ENCODE measurements at places on chromosomes 7 and 10.

GRCh38 chr10:109773288-109774120 is 149.8 kb downstream of the XPNPEP1 start:
- peak; percentile 13 for DNase-seq

DNA sequence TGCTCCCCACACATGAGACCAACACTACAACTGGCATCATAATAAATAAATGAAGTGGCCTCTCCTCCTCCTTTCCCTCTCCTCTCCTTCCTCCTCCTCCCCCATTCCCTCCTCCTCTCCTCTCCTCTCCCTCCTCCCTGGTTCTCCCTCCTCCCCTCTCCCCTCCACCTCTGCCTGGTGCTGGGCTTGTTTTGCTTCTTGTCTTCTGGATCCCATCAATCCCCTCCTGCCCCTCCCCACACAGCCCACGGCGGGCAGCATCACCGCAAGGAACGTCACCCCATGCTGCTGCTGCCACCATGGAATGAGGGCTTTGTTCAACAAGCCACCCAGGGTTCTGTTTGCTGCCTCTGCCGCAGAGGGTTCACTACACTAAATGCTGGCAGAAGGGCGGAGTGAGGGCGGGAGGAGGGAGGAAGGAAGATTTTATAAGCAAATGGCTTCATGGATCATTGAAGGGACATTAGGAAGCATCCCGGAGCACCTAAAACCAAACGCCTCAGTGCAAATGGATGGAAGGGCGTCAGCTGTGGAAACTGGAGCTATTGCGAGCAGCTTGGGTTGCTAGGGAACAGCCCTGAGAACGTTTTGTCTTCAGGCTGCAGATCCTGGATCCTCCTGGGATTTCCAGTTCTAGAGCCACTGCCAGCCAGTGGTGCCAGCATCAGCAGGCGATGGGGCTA is 379.7 kb upstream of the ZMIZ1 start:
- DNase-seq: peak; percentile 21

DNA sequence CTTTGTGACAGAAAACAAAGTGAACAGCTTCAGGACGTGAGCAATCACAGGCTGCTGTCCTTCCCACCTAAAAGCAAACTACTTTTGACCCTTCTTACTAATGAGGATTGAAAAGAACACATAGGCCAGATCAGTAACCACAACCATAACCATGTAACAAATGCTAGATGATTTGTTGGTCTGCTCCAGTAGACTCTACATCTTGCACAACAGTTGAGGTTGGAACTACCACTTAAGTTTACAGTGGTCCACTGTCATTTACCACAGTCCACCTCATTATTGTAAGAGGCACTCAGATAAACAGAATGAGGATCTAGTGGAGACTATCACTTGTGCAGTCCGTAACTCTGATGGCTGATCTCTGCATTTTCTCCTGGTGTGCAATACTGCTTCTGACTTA is 27.8 kb downstream of the NET1 start:
- DNase-seq: no peak

GRCh38 chr10:16472828-16473227 is 36.0 kb downstream of the PTER start:
- no peak for DNase-seq

DNA sequence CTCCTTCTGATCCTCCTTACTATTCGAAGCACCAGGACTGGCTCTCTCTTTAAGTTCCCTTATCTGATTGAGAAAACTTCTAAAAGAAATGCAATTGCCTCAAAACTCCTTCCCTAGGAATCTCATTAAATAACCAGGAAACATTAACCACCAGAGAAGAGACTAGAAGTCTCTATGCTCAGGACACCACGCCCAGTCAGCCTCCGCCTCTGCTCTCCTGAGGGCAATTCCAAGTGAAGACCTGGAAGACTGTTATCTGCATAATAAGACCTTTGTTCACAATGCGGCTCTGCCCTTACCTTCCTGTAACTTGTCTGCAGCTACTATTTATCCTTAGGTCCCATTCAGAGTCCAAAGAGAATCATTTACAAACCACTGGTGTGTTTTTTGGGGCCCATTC is 78.8 kb downstream of the ELMO1 start:
- DNase-seq: no peak

DNA sequence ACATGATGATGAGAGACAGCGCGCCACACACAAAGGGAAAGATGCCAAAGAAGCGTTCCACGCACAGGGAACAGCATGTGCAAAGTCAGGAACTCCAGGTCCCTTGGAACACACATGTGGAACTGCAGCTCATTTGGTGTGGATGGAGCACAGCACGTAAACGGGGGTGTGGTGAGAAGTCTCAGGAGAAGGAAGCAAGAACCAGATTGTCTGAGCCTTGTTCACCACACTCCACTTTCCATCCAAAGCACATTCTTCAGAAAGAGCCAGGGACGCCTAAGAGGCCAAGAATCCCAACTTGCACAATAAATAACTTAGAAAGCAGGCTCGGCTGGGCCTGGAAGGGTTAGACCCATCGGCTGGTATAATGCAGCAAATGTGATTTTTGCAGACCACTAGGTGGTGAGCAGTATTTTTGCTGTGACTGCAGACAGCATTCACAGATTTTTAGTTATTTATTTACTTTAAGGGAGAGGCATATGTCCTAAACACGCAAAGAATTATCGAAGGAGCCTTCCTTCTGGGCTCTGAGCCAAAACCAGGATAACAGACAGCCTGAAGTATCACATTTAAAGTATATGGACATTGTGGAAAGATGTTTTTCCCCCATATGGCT is 27.9 kb upstream of the ASCC1 start:
- peak; percentile 95 for DNase-seq

GRCh38 chr10:80296942-80297341 is 7.5 kb upstream of the MAT1A start:
- no peak for DNase-seq

DNA sequence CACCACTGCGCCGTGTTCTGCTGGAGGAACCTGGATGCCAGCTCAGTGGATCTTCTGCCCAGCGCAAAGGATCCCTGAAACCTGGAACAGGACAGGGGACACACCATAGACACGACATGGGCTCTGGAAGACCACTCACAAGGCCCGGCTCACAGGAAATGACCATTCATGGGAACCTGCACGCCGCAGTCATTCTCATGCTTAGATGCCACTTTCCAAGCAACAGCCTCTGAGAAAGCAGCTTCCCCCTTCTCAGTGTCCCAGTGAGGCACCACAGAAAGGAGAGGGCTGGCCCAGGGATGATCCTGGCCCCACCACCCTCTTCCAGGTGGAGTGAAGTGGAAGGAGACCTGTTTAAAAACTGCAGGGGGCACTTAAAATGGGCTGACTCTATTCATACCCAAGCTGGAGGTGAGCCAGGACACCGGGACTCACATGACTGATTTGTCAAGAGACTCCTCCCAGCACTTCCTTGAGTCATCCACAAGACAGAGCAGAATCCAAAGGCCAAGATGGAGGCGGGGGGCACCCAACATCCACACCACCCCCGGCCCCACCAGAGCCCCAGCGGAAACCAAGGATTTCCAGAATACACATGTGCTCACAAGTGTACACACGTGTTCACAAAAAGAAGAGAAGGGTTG is 11.2 kb downstream of the CTBP2 start:
- peak; percentile 72 for DNase-seq

- DNase-seq: no peak
These were observed 190.0 kb downstream of the CFTR start for GRCh38 chr7:117669818-117670217.

- DNase-seq: no peak
These were observed 12.6 kb downstream of the CYP51A1 start for GRCh38 chr7:92121681-92122080.

DNA sequence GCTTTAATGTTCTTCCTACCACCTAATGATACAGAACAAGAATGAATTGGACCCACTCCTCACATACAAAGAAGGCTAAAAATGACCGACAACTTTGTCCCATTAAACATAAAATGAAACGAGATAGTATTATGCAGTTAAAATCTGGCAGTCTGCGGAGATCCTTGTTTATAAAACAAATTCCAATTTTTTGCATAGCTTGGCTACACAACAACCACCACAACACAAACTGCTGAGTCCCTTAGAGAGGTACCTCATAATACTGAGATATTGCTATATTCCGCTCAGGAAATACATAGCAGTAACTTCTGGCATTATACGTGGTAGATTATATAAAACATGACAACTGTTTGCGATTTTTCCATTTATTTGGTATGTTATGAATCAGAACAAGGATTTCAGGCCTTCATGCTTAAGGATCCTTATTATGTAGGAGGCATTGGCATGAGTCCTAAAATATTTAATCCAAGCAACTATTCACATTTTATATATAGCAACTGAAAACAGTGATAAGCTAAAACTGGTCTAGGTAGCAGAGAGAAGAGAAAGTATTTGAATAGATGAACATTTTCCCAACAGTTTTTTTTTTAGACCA is 96.0 kb downstream of the ANK3 start:
- no peak for DNase-seq

DNA sequence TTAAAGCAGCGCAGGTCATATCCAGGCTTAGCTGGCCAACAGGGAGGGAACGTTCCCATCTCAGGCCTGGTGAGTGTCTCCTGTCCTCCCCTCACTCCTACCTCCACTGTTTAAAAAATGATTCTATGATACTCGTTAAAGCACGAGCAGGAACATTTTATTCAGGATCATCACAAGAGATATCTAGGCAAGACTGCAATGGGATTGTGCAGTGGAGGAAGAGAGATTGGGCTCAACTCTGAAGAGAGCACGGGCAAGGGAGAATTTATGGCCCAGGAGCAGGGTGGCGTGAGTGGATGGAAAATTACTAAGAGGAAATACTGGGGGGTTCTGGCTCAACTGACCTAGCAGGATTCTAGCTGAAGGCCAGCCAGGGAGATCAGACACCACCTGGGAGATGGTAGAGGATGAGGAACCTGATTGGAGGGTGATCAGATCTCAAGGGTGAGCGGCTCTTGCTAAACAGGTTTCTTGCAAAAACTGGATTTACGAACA is 9.0 kb upstream of the HSPB1 start:
- no peak for DNase-seq

DNA sequence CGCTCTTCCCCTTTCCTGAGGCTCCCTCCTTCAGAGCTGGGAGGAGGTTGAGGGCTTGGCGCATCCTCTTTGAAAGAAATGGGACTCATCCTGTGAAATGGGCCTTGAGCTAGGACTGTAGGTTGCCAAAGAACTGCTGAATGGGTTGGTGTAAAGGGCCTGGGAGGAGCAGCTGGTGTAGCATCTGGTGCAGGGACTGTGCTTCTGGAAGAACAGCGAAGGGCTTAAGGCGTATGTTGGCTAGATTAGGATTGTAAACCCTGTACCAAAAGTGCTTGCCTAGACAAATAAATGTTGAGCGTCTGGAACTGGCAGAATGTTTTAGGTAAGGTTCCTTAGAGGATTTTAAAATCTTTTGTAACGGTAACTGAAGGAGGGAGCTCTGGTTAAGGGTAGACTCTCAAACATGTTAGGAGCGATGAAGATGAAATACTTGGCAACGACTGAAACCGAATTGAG is 563 bp downstream of the STAM start:
- no peak for DNase-seq

DNA sequence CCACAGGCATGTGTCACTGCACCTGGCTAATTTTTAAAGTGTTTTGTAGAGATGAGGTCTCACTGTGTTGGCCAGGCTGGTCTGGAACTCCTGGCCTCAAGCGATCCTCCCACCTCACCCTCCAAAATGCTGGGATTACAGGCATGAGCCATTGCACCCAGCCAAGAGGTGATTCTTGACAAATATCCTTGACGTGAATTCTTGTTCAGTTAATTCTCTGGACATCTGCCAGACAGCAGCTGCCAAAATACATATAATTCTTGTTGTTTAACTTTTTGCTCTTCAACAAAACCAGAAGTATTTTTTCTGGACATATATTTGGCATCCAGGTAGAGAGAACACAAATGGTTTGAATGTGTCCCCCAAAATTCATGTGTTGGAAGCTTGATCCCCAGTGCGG is 3.2 kb downstream of the ACADSB start:
- no peak for DNase-seq

GRCh38 chr10:73581918-73582317 is 9.2 kb downstream of the USP54 start:
- no peak for DNase-seq

GRCh38 chr10:31749301-31749700 is 179.3 kb downstream of the ARHGAP12 start:
- no peak for DNase-seq

GRCh38 chr10:4028027-4028471 is 243.0 kb upstream of the KLF6 start:
- no peak for DNase-seq

DNA sequence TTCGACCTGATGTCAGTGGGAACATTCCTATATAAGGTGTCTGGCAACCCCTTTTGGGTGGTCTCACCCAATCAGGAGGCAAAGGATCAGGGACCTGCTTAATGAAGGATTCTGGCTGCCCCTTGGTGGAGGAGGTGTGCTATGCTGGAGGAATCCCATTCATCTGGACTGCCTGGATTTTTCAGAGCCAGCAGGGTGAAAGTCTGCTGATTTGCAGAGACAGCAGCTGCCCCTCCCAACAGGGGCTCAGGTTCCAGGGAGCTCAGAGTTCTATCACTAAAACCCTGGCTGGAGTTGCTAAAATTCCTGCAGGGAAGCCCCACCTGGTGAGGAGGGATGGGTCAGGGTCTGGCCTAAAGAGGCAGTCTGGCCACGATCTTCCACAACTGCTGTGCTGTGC is 398.5 kb upstream of the CNTNAP2 start:
- DNase-seq: no peak

DNA sequence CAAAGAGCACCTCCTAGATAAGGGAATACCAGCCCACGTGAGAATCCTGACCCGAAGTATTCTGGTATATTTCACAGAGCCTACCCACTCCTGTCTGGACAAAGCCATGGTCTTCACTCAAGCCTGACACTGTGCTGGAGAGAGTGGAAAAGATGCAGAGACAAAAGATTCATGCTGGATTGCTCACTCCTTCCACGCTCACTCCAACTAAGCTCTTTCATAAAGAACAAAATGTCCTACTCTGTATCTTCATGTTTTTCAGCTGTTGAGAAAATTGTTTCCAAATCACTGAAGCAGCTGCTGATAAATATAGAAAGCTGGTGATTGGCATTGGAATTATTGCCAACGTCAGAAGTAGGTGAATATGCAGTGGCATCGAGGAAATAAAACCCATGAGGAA is 106.0 kb downstream of the ABLIM1 start:
- DNase-seq: no peak

GRCh38 chr10:10513898-10514297 is 503.8 kb upstream of the CELF2 start:
- no peak for DNase-seq

GRCh38 chr10:129864601-129865126 is 99.4 kb downstream of the EBF3 start:
- peak; percentile 5 for DNase-seq

- DNase-seq: no peak
These were observed 36.3 kb downstream of the HYAL4 start for GRCh38 chr7:123881300-123881699.

DNA sequence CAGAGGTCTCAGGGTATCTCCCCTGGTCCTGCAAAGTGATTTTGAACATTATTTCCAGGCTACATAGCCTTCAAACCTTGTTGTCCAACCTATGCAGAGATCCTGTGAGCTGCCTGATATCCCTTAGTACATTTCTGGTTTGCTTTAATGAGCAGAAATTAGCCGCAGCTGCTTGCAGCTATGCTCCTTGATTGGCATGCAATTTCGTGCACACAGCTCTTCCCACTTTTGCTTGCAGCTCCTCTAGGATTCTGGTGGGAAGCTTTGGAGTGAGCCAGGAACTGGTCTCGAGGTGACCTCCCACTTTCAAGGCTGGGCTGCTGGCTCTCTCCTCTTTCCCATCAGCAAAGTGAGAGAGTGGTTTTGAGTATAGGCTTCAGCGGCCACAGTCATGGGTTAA is 45.8 kb downstream of the OAT start:
- no peak for DNase-seq

Data from fibroblast of skin of abdomen (primary cell).